ENCODE measurements at places on chromosomes 12 and 14.

DNA sequence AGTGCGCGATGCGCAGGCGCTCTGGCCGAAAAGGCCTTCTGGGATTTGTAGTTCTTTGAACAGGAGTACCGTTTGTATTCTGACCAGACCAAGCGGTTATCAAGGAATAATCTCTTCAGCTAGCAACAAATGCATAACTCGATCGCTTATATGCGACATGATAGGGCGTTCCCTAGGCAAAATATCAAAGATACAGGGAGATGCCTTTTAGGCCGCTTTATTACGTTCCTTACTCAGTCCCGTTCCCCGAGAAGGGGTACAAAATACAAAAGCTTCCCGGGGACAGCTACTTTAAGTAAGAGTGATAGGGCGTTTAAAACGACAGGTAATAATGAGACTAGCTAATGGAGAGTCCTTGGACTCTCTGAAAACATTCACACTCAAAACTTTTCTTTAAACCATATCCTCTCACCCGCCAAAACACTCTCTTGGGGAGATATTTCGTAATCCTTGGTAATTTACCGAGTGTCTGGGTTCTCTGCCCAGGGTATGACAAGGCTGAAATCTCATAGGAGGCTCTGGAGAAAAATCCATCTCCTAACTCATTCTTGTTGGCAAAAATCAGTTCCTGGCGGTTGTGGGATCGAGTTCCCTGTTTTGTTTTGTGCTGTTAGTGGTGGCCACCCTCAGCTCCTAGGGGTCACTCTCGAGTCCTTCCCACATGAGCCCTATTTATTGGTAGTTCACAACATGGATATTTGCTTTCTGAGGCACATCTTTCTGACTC lies 412 bp upstream of the SNW1 start:
- DNase-seq: peak; percentile 44

DNA sequence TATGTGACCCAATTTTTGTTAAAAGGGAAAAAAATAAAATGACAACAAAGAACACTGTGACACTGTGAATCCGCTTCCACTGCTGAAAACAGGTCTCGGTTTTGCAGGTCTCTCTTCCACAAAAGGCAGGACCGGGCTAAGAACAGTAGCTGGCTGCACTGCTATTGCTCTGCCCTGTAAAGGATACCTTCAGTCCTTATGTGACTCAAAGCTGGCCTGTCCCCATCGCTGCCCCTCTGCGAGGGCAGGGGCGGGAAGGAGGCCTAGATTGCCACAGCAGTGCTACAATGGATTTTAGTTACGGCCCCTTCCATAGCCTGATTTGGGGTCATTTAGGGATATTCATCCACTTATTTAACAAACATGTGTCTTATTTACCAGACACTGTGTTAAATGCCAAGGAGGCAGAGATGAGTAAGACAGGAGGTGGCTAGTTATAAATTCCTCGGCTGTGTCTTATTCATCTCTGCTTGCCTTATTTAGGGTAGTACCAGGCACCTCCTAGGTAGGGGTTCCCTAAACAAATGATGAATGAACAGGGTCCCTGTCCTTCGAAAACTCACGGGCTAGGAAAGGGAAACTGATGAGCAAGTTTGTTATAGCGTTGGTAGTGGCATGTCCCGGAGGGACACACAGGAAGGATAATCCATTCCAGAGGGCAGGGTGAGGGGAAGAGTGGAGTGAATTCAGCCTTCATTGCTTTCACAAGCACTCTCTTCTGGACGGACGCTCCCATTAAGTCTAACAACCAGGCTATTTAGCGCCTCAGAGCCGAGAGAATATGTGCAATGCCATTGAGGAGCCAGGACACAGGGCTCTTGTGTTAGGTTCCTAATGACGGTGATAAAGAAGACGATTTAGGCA lies 73.3 kb downstream of the EID3 start:
- DNase-seq: no peak

DNA sequence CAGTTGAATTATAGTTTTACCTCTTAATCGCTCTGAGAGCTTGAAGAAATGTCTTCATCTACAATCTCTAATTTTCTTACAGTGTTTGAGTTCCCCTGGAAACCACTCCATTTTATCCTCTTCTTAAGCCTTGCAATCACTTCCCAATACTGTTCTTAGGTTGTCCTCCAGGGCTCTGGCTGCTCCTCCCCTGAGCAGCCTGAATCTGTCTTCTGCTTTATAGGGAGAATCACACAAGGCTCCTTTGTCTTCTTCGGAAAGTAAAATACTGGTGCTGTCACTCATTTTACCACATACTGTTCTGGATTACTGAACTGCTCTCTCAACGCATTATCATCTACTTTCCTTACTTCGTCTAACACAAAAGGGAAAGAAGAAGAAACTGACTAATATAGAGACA lies 133.7 kb downstream of the MDGA2 start:
- no peak for DNase-seq

- no peak for DNase-seq
Measured at GRCh38 chr14:92579244-92579936, 65.8 kb downstream of the RIN3 start.

DNA sequence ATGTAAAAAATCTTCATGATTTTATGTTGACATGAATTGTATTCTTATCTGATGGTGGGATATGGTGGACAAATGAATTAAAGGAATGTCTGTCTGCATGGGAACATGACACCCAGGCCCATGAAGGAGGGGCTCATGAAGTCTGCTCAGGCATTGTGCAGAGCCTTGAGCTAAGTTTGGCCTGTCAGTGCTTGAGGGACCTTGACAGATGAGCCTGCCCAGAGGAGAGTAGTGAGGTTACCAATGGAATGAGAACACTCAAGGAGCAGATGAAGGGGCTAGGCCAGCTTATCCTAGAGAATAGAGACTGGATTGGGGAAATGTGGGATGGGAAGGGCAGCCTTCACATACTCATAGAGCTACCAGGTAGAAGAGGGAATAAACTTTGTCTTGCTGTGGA lies 68.8 kb downstream of the TMX1 start:
- DNase-seq: no peak

DNA sequence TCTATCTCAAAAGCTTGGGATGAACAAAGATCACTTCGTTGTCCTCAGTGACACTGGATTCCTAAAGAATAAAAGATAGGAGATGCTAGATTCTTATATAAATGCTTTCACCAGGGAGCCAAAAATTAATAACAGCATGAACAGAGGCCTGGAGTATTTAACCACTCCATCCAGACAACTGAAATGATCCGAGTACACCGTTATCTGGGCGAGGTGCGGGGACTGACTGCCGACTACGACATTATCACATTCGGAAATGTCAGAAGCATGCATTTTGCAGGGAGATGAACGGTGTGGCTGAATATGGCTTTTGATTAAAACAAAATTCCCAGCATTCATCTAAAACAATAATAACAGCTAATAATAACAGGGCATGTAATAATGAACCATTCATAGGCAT lies 56.6 kb downstream of the TRPV4 start:
- DNase-seq: no peak

DNA sequence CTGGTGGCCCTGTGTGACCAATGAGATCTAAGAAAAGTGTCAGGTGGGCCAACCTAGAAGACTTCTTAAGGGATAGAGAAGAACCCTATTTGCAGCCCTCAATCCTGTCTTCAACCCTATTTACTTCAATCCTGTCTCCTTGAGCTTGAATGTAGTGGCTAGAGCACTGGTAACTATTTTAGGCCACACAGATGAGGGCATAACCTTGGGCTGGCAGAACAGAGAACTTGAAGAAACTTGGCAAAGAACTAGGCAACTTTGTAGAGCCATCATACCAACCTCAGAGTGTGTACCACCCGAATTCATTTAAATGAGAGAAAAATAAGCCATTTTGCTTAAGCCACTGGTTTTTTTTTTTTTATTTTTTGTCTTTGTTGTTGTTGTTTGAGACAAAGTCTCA lies 94.8 kb downstream of the TMTC1 start:
- no peak for DNase-seq

DNA sequence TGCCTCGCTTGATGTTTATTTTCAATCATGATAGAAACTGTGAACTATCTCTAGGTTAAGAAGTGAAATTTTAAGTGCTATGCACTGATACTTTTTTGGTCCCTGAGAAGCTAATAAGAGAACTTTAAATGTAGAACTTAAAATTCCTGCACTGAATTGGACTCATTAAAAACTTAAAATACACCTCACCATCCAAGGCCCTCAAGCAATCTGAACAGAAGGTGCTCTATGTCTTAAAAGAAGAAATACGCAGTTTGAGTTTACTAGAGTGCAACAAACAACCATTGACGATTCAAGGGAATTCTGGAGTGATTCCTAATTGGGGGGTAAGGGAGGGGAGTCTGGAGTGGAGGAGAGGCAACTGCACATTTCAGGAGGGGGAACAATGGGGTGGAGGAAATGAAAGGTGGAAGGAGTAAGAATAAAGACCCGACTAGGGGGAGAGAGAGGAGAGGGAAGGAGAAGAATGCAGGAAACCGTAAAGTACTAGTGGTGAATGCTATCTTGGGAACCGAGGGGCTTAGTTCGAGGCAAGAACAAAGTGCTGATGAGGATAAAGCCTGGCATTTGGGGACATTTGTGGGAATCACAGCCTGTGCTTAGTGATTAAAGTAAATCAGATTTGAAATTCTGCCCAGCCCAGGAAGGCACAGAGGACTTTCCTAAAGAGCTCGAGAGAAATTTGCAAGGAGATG lies 389.7 kb downstream of the AACS start:
- DNase-seq: no peak

GRCh38 chr14:75753696-75754095 lies 92.7 kb downstream of the TTLL5 start:
- DNase-seq: no peak

GRCh38 chr14:55124774-55125386 lies 4.2 kb upstream of the LGALS3 start:
- DNase-seq: no peak
